ENCODE measurements at places on chromosomes 4 and X.
A peak's percentile ranks its signal among the peaks of the same experiment; 100 is the strongest.

DNA sequence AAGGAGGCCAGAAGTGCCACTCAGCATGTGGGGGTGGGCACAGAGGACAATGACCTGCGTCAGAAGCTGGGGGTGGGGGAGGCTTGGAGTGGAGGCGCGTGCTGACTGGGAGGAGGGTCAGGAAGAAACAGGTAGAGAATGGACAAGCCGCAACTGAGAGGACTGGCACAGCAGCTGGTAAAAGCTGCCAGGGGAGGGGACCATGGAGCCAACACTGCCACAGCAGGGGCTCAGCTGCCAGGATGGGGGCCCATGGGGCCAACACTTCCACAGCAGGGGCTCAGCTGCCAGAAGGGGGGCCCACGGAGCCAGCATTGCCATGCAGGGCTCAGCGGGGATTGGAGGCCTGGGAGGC is 19.1 kb downstream of the RNF212 start:
- DNase-seq = no peak

DNA sequence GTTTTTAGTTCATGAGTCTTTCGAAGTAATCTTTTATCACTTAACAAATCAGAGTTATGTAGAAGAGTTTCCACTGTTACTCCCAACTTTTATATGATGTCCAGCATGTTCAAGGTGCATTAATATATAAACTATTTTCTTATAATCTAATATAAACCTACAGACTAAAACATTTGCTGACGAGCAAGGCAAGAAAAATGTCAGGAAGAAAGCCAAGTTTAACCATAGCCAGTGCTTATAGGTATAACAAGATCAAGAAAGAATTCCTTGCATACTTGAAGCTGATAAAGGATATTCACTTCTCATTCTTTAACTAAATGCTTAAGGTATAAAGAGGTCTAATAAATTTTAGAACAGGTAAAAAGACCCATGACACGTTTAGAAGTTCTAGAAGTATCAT is 167.7 kb downstream of the NPNT start:
- DNase-seq = no peak

DNA sequence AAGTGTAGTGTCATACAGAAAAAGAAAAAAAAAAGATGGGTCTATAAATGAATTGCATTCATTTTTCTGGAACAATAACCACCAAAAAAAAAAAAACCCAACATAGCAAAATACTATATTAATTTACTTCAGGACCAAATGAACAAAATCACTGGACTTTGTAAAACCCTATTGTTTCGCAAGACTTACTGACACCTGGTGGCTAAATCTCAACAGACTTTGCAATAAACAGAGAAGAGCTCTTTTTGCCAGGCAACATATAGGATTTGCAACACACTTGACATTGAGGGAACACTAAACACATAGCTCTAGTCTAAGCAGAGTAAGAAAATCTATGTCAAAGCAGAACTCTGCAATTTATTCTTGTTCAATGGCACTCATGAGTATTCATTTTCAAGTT is 990.2 kb downstream of the STPG2 start:
- DNase-seq = no peak

- no peak for DNase-seq
These were observed 40.5 kb downstream of the AFF2 start for GRCh38 chrX:148540671-148541583.

DNA sequence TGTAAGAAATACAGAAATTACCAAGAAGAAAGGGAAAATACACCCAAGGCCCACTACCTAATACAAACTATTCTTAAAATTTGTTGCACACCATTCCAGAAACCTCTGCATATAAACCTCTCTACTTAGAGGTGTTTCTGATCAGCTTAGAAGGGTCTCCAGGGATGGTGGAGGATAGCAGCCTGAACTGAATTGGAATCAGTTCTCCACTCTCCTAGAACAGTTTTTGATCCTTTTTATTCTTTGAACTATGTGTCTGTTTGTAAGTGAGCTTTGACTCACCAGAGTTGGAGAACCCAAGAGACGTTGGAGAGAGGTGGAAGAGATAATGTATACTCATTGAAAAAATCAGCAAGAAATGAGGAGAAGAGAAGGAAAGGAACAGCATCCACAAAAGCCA is 96.6 kb upstream of the OTUD4 start:
- DNase-seq = no peak

DNA sequence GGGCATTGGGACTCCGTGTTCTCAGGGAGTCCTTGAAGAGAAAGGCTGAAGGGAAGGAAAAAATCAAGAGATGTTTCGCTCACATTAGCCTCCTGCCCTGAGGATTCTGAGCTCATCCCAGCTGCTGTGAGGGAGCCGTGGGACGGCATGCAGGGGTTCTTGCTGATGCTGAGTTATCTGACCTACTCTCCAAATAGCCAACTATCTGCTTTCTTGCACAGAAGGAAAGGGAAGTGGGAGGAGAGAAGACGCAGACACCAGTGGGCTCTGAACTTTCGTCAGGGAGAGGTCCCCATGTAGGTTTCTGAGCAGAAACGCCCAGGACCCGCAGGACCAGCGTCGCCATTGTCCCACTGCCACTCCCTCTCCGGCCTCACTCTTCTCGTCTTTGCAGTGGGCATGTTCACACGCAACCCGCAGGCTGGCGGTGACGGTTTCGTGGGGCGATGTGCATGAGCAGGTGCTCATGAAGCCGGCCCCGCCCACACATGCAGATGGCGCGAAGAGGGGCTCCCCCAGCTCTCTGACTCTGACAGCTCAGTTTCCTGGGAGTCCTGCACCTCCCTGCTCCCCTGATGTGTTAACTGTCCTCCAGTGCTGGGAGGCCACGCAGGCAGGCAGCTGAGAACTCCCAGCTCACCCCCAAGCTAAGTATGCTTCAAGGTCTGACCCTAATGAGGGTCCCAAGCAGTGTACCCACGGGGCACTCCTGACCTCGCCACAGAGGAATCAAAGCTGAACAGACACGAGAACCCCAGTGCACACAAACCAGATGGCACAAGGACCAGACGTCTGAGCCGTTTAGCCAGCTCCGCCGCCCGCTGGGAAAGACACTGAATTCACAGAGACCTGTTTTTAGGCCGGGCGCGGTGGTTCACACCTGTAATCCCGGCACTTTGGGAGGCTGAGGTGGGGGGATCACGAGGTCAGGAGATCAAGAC is 13.6 kb upstream of the ABLIM2 start:
- no peak for DNase-seq

DNA sequence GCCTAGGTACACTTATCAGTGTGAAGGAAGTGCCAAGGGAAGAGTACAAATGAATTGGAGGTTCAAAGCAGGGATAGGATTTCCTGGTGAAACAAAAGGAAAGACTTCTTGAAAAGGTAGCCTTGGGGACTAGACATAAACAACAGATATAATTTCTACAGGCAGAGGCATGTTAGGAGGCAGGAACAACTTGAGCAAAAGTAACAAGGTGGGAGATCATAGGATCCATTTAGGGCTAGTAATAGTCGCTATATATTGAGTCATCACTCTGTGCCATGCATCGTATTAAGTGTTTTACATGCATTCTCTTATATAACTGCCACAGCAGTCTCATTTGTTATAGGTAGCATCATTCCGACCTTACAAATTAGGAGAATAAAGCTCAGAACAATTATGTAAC is 98.3 kb upstream of the EOLA2 start:
- no peak for DNase-seq

GRCh38 chr4:101157415-101158133 is 189.8 kb downstream of the PPP3CA start:
- DNase-seq = no peak

GRCh38 chrX:123468481-123468880 is 264.4 kb downstream of the THOC2 start:
- no peak for DNase-seq

GRCh38 chrX:63920875-63921274 is 135.9 kb upstream of the ARHGEF9 start:
- no peak for DNase-seq

DNA sequence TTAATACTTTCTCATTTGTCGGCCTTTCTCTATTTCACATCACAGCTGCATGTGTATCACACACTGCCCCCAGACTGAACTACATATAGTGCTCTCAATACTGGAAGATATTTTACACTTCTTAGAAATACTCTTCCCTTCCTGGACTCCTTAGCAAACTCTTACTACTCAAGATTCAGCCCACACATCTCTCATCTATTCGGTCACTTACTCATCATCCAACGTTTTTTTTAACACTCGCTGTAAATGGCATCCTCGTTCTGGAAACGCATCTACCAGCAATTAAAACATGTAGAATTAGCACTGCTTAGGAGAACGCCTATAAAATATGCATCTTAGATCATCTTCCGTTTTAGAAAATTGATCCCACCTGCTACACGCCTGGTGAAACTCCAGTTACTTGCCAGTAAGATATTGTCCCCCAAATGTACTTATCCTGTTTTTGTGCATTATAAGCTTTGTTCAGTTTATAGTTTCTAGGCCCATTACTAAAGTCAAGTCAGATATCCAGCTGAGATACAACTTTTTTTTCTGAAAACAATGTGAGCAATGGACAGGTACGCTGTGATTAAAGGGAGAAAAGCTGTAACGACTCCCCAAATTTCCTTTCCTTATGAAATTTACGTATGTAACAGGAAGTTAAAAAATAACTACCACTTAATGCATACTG is 1.0 kb downstream of the LRP2BP start:
- DNase-seq = no peak

DNA sequence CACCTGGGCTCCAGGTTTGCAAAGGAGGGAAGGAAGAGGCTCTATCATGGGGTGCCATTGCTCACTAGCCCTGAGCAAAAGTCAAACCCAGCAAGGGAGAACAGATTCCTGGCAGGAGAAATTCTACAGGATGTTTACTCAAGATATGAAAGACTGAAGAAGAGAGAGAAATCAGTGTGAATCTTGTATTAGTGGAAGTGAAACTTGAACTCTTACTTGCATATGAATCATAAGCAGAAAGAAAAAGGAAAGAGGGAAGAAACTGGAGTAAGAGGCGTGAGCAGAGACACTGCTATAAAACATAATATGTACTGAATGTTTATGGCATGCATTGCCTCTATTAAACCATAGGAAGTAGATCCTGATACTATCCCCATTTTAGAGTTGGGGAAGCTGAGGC is 60.9 kb downstream of the C4orf46 start:
- DNase-seq = no peak

DNA sequence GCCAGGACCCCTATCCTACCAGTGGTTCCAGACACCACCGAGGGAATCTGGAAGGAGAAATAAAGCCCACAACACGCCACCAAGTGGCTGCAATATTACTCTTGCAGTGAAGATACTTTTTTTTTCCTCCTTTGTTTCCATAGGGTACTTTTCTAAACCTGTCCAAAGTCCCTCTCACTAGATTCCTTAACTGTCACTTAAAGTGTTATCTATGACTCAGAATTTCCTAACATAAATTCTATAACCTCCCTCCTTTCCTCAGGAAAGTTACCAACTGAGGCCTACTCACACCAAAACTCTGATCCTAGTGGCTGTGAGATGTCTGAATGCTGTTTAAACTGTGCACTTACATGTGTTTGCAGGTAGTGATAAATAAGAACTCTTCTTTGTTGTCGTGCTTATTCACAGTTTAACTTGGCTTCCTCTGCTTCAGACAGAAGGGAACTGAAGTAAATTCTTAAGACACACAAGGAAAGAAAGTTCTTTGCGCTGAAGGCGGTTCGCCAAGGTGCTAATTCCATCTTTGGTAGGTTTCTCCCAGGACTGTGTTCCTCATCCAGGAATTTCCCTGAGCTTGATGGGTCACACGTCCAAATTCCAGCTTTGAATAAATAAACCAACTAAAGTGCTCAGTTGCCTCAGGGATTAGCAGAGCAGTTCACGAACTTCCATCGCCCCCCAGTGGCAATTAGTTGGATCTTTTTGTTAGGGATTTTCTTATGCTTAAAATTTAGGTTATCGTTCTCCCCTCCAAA is 10.7 kb upstream of the HCCS start:
- peak; percentile 0 for DNase-seq

- DNase-seq = no peak
These were observed 53.6 kb upstream of the HPSE start for GRCh38 chr4:83388313-83388676.

- no peak for DNase-seq
These were observed 25.5 kb upstream of the LRCH2 start for GRCh38 chrX:115259238-115259875.

DNA sequence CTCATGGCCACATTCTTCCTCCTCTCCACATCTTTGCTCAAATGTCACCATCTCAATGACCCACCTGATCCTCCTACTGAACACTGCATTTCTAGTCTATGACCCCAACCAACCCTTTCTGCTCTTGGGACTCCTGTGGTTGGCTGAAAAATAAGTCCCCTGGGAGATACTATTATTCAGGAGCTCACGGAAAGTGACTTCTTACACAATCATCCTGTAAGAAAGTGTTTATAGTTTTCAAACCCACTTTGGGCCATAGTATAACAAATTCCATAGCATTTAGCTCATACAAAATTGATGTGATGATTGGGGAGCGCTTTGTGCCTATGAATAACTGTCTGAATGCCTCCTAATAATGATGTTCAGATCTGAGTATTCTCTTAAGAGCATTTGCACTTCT is 161.4 kb upstream of the HS3ST1 start:
- DNase-seq = no peak

- no peak for DNase-seq
These were observed 42.0 kb upstream of the IGSF1 start for GRCh38 chrX:131331152-131331551.

DNA sequence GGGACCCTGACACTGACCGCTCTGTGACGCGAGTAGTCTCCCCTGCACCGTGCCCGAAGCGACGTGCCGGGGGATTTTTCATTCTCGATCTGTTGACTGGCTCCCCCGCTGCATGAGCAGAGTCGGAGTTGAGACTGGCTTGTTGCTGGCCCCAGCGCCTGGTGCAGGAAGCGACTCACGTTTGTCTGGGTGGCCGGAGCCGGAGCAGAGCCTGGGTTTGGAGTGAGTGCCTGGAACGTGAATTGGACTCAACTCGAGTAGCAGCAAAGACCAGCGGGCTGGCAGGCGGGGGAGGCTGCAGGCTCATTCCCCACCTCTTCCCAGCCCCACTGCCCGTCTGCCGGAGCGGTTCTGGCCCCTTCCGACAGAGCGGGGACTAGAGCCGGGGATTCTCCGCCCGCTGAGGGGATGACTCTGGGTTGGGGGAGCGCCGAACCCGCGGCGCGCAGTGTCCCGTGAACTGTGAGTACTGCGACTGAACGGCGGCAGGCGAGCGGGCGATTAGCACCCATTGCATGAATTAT is 554 bp downstream of the PCDH7 start:
- no peak for DNase-seq

DNA sequence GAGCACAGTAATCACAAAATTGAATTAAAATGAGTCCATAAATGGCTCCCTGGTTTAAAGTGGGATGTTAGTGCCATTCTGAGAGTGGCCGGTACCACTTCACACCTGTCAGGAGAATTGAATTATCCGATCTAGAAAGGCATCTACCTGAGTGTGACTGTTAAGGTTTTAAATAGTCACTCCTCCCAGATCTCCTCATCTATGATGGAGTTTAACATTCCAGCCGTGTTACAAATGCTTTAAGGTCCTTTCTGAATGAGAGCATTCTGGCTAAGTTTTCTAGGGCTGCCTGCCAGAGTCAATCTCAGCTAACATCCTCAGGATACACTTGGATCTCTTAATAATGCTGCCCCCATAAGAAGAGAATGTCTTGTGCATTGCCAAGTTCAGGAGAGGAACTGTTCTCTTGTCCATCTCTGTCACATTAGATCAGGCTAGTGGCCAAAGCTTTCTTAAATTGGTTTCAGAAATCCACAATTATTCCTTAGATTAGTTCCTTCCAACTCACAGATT is 231.1 kb downstream of the SLC39A8 start:
- DNase-seq = no peak

- no peak for DNase-seq
These were observed 200.2 kb downstream of the CPEB2 start for GRCh38 chr4:15202481-15202880.
